ENCODE measurements at places on chromosomes 12 and 14. TPM values are rescaled to one million over a fixed set of nuclear protein-coding genes. Genes with fewer than 3 reads are reported as not detected.
A peak's percentile ranks its signal among the peaks of the same experiment; 100 is the strongest.

DNA sequence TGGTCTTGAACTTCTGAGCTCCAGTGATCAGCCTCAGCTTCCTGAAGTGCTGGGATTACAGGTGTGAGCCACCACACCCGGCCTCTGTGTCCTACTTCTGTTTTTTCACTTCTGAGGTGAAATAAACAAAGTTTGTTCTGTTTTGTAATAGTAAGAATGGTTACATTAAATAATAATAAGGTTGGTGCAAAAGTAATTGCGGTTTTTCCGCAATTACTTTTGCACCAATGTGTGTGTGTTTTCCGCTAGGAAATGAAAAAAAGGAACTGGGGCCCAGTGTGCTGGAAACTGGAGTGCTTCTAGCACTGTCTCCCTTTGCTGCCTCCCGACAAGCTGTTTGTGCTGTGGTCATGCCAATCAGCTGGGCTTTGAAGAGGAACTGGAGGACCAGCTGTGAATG lies 140.9 kb downstream of the NTS start:
- no peaks in the 10 kb centered on the region for H3K36me3 ChIP-seq
- no peak for DNase-seq
- H3K27me3 ChIP-seq, result no peaks in the 10 kb centered on the region
- no peaks in the 10 kb centered on the region for H3K4me1 ChIP-seq
- H3K27ac ChIP-seq, result no peak overlapping the region

GRCh38 chr14:24483604-24484252 lies 24.3 kb downstream of the CMA1 start:
- no peak overlapping the region for H3K27ac ChIP-seq
- no peaks in the 10 kb centered on the region for H3K36me3 ChIP-seq
- H3K4me1 ChIP-seq, result no peaks in the 10 kb centered on the region
- no peak overlapping the region for H3K4me3 ChIP-seq
- H3K27me3 ChIP-seq, result no peaks in the 10 kb centered on the region
- DNase-seq, result no peak

- no peaks in the 10 kb centered on the region for H3K36me3 ChIP-seq
- no peak for DNase-seq
- H3K27ac ChIP-seq, result no peak overlapping the region
- H3K4me3 ChIP-seq, result no peak overlapping the region
- H3K27me3 ChIP-seq, result no peaks in the 10 kb centered on the region
Measured at GRCh38 chr14:94936401-94936892, 166.5 kb upstream of the GSC start.

- no peak overlapping the region for H3K4me3 ChIP-seq
- H3K4me1 ChIP-seq, result no peaks in the 10 kb centered on the region
- H3K27ac ChIP-seq, result no peak overlapping the region
- H3K27me3 ChIP-seq, result peaks cover 4% of the 10 kb centered on the region
Measured at GRCh38 chr12:70733385-70733784, 96.2 kb upstream of the PTPRB start.

DNA sequence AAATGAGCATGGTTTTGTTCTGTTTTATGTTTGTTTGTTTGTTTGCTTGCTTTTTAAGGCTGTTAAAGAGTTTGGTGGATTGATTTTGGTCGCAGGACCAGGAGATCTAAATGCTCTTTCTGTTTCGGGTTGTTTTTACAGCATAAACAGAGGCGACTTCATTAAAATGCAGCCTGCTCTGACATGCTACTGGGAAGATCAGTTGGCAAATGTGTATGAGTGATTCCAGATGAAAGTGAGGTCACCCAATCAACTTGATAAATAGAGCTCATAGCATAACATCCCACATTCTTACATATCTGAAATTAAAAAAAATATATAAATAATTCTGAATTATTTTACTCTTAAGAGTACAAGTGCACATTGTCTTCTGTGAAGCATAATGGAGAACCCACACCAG lies 947.7 kb downstream of the GALC start:
- no peaks in the 10 kb centered on the region for H3K4me1 ChIP-seq
- no peaks in the 10 kb centered on the region for H3K27me3 ChIP-seq
- H3K36me3 ChIP-seq, result no peaks in the 10 kb centered on the region
- DNase-seq, result no peak

DNA sequence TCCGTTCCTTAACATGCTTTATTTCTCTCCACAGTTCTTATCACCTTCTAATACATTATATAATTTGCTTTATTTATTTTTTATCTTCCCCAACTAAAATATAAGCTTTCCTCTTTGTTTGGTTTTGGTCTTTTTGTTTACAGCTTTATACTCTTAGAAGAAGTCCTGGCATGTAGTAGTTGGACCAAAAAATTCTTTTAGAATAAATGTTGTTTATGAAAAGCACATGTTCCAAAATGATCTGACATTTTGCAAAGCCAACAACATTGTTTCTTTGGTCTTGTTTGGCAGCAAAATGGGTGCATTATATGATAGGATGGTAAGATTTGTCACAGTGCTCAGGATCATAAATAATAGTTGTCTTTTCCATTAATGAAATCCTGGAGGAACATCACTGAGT lies 312.5 kb downstream of the LRIG3 start:
- DNase-seq, result no peak
- no peaks in the 10 kb centered on the region for H3K36me3 ChIP-seq
- H3K4me1 ChIP-seq, result no peaks in the 10 kb centered on the region
- no peak overlapping the region for H3K27ac ChIP-seq

- H3K27ac ChIP-seq, result no peak overlapping the region
- no peak overlapping the region for H3K4me3 ChIP-seq
- no peaks in the 10 kb centered on the region for H3K4me1 ChIP-seq
- H3K27me3 ChIP-seq, result peaks cover 2% of the 10 kb centered on the region
- no peaks in the 10 kb centered on the region for H3K36me3 ChIP-seq
Measured at GRCh38 chr14:20179218-20179617, 11.5 kb upstream of the OR11G2 start.

DNA sequence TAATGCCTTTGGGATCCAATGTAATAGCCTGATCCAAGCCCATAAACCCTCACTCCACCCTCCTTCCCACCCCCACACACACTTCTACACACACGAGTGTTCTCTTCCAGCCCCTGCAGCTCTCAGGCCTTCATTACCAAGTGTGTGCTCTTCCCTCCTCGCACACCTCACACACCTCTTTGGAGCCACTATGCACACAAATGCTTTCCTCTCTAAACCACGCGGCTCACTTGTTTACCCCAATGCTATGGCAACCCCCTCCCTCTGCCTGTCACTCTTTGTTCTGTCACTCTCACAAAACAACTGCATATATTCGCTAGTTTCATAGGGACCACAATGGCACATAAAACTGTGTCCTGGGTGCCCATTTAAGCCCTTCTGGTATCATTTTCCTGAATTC lies 35.1 kb downstream of the PPP2R5E start:
- peaks cover 50% of the 10 kb centered on the region for H3K4me1 ChIP-seq
- no peak overlapping the region for H3K27ac ChIP-seq
- H3K4me3 ChIP-seq, result no peak overlapping the region
- DNase-seq, result peak; percentile 42
- H3K36me3 ChIP-seq, result peaks cover 19% of the 10 kb centered on the region

- H3K36me3 ChIP-seq, result no peaks in the 10 kb centered on the region
- H3K27me3 ChIP-seq, result no peaks in the 10 kb centered on the region
- peak; percentile 50 for DNase-seq
- H3K4me3 ChIP-seq, result no peak overlapping the region
Measured at GRCh38 chr12:8860165-8860961, 37.9 kb downstream of the A2ML1 start.

DNA sequence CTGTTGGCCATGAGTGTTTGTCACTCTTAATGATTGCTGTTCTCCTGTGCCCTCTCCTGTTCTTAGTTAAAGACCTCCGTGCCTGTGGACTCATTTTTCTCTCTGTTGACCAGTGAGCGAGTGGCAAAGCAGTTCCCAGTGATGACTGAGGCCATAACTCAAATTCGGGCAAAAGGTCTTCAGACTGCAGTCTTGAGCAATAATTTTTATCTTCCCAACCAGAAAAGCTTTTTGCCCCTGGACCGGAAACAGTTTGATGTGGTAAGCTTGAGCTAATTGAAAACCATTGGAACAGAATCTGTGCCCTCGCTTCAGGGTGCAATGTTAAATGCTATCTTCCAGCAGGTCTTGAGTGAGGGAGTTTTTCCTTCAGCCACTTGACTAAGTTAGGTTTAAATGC lies 19.8 kb downstream of the ACAD10 start:
- no peaks in the 10 kb centered on the region for H3K4me1 ChIP-seq
- no peak for DNase-seq
- H3K36me3 ChIP-seq, result peaks cover 15% of the 10 kb centered on the region
- no peak overlapping the region for H3K27ac ChIP-seq

DNA sequence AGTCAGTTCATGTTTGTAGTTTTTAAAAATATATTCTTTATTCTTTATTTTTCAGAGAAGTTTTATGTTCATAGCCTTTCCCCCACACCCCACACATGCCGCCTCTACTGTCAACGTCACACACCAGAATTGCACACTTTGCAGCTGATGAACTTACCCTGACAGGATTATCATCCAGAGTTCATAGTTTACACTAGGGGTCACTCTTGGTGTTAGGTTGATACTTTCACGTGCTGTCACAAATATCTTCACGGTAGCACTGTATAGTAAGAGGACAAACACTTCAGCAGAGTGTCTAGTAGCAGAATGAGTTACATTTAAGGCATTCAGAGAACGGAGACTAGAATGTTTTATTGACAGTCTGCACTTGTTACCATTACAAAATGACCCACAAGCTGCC lies 5.1 kb downstream of the DPPA3 start:
- H3K27ac ChIP-seq, result no peak overlapping the region
- H3K4me1 ChIP-seq, result no peaks in the 10 kb centered on the region

GRCh38 chr12:91874086-91874865 lies 271.4 kb downstream of the BTG1 start:
- peak overlapping the region; percentile 99 for H3K27ac ChIP-seq
- H3K27me3 ChIP-seq, result no peaks in the 10 kb centered on the region
- H3K36me3 ChIP-seq, result peaks cover 23% of the 10 kb centered on the region

- H3K4me1 ChIP-seq, result no peaks in the 10 kb centered on the region
- H3K27me3 ChIP-seq, result peaks cover 1% of the 10 kb centered on the region
- H3K4me3 ChIP-seq, result no peak overlapping the region
Measured at GRCh38 chr12:111320258-111321050, 48.4 kb downstream of the PHETA1 start.

DNA sequence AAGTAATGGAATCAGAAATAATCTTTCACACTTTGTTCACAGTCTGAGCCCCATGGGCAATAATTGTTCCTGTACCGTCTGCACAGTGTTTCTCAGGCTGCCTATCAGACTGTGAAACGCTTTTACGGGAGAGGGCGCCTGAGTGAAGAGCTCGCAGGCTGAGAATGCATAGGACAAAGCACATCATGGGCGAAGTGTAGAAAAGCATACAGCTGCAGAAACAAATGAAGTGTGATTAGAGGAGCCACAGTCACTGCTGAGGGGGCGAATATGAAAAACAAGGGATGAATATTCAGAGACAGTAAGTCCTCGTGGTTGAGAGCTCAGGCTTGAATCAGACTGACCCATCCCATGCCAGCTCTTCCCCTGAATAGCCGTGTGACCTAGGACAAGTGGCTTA lies 438.4 kb upstream of the DCN start:
- no peak overlapping the region for H3K27ac ChIP-seq
- H3K27me3 ChIP-seq, result no peaks in the 10 kb centered on the region
- DNase-seq, result no peak

DNA sequence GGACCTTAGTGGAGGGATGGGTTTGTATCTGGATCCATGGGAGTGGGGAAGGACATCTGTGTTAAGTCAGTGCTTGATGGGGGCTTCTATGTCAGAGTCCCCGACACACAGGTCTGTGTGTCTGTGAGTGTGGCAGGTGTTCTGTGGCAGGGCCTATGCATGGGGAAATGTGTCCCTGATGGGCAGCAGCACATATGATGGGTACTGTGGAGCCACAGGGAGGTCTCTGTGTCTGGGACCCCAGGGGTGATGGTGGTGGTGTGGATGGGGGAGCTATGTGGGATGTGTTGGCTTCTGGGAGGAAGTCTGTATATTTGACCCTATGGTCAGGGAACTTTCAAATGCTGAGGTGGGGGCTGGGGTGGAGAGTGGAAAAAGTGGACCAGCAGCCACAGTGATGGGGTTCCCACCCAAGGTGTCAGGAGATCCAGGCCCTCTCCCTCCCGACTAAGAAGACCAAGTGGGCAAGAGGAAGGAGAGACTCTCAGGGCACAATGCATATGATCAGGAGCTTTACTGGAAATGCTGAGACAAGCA lies 16.5 kb downstream of the KRT7 start:
- peaks cover 20% of the 10 kb centered on the region for H3K27me3 ChIP-seq
- peaks cover 20% of the 10 kb centered on the region for H3K4me1 ChIP-seq
- no peak overlapping the region for H3K4me3 ChIP-seq

GRCh38 chr14:75854111-75854799 lies 127.5 kb downstream of the TGFB3 start:
- H3K27ac ChIP-seq, result no peak overlapping the region
- no peaks in the 10 kb centered on the region for H3K4me1 ChIP-seq
- H3K36me3 ChIP-seq, result peaks cover 3% of the 10 kb centered on the region
- no peak for DNase-seq
- H3K4me3 ChIP-seq, result no peak overlapping the region

- H3K27ac ChIP-seq, result no peak overlapping the region
- H3K36me3 ChIP-seq, result no peaks in the 10 kb centered on the region
- DNase-seq, result no peak
Measured at GRCh38 chr12:51621156-51621922, 30.3 kb downstream of the SCN8A start.

- no peak overlapping the region for H3K27ac ChIP-seq
- H3K36me3 ChIP-seq, result no peaks in the 10 kb centered on the region
- peaks cover 23% of the 10 kb centered on the region for H3K27me3 ChIP-seq
Measured at GRCh38 chr12:96986883-96987523, 79.9 kb downstream of the NEDD1 start.

DNA sequence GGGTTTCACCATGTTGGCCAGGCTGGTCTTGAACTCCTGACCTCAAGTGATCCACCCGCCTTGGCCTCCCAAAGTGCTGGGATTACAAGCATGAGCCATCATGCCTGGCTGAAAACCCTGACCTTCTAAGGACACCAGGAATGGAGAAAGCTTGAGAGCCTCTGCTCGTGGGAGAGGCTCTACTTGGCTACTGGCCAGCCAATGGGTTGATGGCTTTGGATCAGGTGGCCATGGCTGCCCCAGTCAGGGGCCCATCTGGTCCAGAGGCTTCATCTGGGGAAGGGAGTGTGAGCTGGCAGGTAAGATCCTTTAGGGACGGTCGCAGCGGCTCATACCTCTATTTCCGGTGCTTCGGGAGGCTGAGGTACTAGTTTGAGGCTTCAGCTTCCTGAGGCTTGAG lies 42.5 kb upstream of the PPP1CC start:
- peaks cover 16% of the 10 kb centered on the region for H3K4me1 ChIP-seq
- no peaks in the 10 kb centered on the region for H3K27me3 ChIP-seq
- H3K27ac ChIP-seq, result no peak overlapping the region
- no peak overlapping the region for H3K4me3 ChIP-seq
- H3K36me3 ChIP-seq, result no peaks in the 10 kb centered on the region

DNA sequence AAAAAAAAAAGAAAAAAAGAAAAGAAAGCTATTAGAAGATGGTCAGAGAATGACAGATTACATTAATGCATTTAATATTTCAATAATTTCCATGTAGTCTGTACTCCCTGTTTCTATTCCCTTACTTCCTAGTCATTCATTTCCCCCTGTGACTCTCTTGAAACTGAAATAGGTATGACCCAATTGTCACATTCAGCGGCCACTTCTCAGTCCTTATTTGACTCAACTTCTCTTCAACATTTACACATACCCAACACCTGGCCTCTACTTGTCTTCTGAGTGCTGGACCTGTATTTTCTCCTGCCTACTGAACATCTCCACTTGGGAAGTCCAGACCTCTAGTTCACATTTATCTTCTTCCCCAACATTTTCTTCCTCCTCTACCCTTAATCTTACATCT lies 7.2 kb downstream of the EEA1 start:
- H3K27me3 ChIP-seq, result no peaks in the 10 kb centered on the region
- H3K4me1 ChIP-seq, result peaks cover 23% of the 10 kb centered on the region
- H3K36me3 ChIP-seq, result peaks cover 13% of the 10 kb centered on the region
- H3K4me3 ChIP-seq, result no peak overlapping the region
- DNase-seq, result peak; percentile 38
- peak overlapping the region; percentile 5 for H3K27ac ChIP-seq

MANSC4 gene
- not detected for total RNA-seq

TAS2R42 gene
- total RNA-seq, result not detected

LIN7A gene
- total RNA-seq, result not detected

RAB3IP gene
- 31.4 TPM for total RNA-seq
